ENCODE measurements at places on chromosomes 2 and 18.

GRCh38 chr2:50658883-50659282 lies 373.0 kb downstream of the NRXN1 start:
- no peak for DNase-seq

GRCh38 chr18:75264926-75265597 lies 54.5 kb downstream of the TSHZ1 start:
- no peak for DNase-seq

DNA sequence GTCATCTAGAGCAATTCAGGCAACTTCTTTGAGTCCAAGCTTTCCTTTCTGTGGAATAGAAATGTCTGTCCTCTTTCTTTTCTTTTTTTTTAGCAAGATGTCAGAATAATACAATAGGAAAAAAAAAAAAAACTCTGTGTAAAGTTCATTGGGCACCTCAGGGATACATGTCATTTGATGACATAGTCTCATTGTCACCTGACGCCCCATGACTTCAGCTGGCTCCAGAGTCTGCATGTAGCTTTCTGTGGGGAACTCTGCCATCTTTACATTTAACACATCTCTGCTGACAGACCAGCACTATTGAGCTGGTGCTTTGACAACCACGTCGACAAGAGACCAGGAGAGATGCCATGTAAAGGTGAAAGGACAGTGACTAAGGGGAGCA lies 172.5 kb upstream of the KLF7 start:
- no peak for DNase-seq

DNA sequence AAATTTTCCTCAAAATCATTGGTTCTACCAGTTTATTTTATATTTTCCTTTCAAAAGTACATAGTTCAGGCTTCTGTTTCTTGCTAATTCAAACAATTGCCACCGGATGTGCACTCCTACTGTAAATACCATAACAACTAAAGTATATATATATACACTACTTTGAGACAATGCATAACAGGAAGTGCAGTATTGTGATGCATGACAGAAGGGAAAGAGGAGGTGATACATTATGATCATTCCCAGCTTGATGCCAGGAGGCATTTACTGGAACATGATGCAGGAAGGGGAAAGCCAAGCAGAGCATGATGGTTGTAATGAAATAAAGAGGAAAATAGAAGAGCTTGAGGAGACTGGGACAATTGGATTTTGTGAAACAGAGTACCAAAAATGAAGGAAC lies 215.2 kb upstream of the NT5C1B start:
- DNase-seq: peak; percentile 22

Measured in pulmonary artery endothelial cell (primary cell).